ENCODE measurements at places on chromosomes 11 and 22. TPM values are rescaled to one million over a fixed set of nuclear protein-coding genes. Genes with fewer than 3 reads are reported as not detected.

Gene CCDC87
- total RNA-seq = 1.0 TPM

Gene ADAMTS15
- total RNA-seq = 6.2 TPM

Gene CASP1
- 38.6 TPM for total RNA-seq

Gene OR52H1
- total RNA-seq = 0.57 TPM

- no peak for DNase-seq
These were observed 72.4 kb upstream of the BIRC3 start for GRCh38 chr11:102244681-102245409.

DNA sequence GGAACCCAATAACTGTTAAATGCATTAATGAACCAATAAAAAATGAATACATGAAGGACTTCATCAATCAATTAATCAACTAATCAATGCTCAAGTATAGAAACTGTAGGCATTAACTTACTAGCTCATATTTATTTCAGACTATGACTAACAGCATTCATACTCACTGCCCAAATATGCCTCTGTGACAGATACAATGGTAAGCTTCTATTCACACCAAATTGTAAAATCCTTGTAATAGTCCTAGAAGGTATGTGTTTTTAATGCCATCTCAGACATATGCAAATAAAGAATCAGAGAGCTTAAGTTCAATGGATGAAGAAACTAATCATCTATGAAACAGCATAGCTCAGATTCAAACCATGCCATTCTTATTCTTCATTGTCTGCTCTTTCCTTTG, 1253.6 kb upstream of the TENM4 start:
- DNase-seq = no peak

DNA sequence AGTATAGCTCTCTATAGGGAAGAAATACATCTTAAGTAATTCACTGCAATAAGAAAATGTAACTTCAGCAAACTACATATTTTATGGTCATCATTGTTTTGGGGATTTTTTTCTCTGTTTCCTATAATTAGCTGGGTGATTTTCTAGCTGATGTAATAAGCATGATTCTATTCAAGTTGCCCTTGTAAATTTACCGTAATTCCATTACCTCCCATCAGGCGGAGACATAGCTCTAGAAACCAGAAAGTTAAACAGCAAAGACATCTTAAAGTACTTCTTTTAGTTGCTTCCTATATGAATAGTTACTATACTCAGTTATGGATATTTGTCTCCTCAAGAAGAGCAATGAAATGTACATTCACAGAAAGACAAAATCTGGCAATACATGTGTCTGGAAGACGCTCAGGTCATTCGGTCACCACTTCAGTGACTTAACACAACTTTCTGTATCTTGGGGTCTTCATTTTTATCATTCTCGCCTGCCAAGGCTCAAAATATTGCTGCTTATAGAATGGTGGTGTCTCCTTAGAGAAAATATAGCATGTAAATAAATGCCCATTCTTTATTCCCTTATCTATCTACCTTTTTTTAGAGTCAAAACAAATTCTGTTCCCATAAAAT, 239.9 kb upstream of the ZC3H12C start:
- DNase-seq = peak; percentile 49

DNA sequence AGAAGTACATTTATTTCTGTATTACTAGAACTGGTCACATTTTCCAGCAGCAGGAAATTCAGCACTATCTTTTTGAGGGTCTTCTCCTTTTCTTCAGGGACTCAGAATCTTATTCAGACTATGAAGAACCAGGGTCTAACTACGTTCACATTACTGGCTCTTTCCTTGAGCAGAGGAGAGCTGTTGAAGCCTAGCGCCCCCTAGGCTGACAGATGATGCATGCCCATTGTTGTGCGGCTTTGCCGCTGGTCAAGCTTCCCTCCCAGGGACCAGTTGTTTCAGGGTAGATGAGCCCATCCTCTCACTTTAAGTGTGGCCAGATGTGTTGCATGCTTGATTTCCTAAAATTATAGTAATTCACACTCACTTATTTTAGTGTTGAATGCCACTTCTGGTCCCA, 168.2 kb upstream of the PDGFD start:
- DNase-seq = no peak

- no peak for DNase-seq
These were observed 921.9 kb upstream of the TENM4 start for GRCh38 chr11:80362563-80363340.

DNA sequence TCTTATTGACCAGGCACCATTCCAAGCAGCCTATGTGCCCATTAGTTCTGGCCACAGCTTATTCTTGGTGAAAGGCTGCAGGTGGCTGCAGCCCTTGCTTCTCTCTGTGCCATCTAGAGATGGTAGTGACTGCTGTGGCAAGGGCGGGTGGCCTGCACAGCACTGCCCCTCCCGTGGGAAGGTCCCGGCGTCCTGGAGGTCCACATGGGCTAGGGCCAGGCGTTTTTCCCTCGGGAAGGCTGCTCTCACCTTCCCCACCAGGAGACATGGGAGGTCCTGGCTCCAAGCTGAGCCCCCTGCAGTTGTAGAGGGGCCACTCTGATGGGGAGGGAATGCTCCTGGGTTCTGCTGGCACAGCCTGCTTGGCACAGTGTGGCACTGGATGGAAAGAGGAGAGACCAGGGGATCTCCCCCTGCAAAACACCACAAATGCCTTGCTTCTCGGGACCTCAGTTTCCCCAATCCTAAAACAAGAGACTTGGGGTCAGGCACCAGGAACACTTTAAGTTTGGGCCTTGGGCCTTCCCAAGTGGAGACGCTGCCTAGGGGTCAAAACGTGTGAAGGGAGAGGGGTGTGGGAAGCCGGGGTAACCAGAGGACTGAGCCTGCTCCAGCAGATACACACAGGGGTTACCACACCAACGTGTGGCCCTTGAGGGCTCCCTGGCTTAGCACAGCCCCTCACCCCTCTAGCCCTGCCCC, 10.0 kb upstream of the TBC1D22A start:
- peak; percentile 61 for DNase-seq

DNA sequence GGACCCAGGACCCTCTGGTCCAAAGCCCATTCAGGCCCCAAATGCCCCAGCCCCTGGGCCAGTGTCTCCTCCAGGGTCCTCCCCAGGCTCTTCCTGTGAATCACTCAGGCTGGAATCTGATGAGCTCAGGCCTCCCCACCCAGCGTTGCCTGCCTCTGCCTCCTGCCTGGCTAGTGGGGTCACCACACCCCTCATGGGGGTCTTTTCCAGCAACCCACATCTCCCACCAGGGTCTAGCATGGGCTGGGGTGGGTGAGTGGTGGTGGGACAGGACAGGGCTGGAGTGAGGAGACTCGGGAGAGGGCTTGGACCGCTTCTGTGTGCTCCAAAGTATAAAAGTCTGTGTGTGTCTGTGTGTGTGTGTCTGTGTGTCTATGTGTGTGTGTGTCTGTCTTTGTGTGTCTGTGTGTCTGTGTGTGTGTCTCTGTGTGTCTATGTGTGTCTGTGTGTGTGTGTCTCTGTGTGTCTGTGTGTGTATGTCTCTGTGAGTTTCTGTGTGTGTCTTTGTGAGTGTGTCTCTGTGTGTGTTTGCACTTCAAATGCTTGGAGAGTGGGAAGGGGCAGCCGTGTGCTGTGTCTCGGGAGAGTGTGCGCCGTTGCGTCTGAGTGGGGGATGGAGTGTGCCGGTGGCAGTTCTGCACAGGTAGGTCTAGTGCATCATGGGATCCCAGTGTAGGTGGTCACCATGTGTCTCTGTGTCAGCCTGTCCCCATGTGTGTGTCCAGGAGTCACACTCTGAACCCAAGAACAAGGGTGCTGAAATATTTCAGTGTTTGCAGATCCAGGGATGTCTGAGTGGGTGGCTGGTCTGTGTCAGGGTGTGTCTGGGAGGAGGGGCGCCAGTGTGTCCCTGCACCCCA, 8.8 kb downstream of the RIN1 start:
- DNase-seq = no peak

DNA sequence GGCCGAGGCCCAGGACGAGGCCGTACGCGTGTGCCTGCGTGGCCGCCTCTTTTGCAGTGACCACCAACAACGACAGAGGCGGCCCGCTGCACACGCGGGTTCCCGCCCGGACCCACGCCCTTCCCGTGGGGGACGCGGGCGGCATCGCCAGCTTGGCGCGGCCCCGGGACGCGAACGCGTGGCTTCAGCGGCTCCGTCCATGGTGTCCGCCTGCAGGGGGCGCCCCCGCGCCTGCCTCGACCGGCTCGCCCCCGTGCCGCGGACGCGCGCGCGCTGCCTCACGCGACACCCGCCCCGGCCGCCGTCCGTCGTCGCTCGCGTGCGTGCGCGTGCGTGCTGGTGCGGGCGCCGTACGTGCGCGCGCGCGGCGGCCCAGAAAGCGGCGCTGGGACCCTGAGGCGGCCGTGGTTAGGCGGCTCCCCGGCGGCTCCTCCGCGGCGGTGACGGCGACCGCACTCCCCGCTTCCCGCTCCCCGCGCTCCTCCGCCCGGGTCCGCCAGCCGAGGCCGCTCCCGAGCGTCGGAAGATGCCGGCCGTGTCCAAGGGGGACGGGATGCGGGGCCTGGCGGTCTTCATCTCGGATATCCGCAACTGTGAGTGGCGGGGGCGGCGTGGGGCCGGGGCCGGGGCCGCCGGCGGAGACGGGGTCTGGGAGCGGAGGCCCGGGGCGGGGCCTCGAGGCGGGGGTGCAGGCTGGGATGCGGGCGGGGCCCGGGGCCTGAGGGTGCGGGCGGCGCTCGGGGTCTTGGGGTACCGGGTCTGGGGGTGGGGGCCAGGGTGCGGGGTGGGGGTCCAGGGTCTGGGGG, at the start of gene AP2A2:
TSS of gene AP2A2 (plus strand) at position 375 of the 806 bp plus-strand sequence. CDS start at position 527, 152 bp downstream.
- peak; percentile 92 for DNase-seq

GRCh38 chr11:1440066-1440465, 46.5 kb downstream of the MOB2 start:
- DNase-seq = no peak

DNA sequence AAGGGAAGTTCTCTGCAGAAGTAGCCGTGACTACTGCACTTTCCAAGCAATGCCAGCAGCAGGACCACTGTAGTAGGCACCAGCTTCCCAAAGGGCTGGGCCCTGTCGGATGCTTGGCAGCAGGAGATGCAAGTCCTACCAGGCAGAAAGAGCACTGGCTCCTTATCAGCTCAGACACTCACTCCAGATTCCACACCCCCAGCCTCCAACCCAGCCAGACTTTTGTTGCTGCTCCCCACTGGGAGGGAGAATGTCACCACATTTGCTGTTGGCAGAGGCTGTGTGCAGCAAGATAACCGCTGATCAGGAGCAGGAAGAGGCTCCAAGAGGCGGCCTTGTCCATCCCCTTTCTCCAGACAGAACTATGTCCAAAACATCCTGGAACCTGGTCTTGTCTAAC, 118.7 kb downstream of the C11orf58 start:
- DNase-seq = no peak

DNA sequence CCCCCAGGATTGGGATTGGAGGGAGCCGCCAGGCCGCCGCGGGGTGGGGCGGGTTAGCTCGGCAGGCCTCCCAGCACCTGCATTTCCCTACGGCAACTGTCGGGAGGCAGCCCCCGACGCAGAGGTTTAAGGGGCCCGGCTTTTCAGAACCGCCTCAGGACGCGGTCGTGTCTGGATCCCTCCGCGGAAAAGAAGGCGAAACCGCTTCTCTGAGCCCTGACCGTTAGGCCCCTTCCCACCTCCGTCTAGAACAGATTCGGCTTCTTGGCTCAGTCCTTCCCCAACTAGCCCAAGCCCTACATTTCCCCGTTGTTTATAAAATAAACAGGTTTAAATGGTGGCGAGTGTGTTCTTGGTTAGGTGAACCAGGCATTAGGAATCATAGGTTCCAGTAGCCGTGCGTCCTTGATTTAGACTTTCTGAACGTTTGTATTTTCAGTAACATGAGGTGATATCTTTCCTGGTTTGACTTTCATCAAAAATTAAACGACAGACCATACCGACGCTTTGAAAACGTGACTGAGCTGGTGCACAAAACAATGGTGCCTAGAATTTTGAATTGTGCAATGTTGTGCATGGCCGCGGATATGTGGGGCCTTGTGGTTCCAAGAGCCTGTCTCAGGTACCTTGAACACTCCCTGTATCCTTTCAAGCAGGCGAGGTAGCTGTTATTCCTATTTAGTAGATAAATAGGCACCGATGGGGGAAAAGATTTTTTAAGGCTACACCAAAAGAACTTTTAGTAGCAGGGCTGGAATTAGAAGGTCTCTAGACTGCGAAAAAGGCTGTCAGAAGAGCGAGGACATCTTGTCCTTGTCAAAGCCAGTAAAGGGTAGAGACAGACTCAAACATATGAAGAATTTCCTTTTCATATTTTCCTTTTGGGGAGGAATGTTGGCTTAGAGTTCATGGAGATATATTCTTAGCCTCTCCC, 1.2 kb upstream of the HSPA8 start:
- peak; percentile 77 for DNase-seq

- DNase-seq = no peak
These were observed 32.0 kb downstream of the SPECC1L start for GRCh38 chr22:24302591-24302990.

DNA sequence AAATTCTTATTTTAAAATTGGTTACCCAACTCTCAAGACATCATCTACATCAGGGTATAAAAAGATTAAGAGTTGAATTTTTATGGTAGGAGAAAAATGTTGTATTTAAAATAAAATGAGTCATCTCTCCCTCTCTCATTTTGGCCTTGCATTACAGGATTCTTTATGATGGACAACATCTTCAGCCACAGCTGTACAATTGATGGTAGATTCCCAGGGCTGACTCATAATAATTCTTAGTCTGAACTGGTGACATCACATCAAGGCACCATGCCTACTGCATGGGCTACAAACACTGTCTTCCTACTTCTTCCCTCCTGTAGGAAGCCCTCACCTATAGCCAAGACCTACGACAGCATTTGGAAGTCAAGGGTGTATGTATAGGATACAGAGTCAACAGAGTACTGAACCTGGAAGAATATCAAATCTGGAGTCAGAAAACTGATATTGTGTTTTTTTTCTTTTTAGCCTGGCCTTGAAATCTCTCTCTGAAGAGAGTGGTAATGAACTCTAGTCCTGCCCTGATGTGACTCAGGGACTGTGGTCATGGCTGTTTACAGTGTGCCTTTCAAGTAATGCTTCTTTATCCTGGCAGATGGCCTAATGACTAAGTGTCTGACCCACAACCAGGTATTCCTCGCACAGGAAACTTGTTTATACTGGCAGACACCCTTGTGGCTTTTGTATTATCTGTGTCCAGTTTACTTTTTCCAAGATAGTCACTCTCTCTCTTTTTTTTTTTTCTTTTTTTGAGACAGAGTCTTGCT, 32.5 kb downstream of the MRGPRX2 start:
- no peak for DNase-seq

- no peak for DNase-seq
These were observed 3.2 kb upstream of the AP1B1 start for GRCh38 chr22:29391546-29391945.

DNA sequence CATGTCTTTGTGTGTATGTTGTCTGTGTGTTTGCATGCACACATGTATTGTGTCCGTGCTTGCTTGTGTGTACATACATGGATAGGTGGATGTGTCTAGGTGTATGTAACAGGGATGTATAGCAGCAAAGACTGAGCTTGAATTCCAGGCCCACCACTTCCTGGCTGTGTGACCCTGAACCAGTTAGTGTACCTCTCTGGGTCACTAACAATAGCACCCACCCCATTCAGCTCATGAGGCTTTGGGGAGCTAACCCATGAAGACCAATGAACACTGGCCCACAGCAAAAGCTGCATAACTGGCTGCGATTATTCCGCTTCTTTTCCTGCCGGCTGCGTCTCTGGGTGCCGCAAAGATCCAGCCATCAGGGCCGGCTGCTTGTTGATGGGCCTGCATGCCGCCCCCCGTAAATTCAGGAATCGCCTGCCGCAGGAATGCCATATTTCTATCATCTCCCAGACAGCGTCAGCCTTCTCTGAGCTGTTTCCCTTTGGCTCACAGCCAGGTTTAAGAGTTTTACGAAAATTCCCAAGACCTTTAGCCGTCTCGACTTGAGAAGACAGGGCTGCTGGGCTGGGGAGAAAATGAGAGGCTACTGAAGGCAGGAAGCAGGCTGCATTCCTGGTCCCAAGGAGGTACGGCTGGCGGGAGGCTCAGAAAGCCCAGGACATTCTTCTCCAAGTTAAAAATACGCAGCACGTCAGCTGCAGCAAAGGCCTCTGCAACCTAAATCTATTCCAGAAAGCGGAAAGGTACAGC, 224.6 kb downstream of the MN1 start:
- DNase-seq = peak; percentile 86

All from kidney (tissue), 22 donors.